ENCODE measurements at places on chromosomes 7 and 10.

GRCh38 chr7:155660758-155661093 lies 16.3 kb downstream of the RBM33 start:
- DNase-seq, result no peak

DNA sequence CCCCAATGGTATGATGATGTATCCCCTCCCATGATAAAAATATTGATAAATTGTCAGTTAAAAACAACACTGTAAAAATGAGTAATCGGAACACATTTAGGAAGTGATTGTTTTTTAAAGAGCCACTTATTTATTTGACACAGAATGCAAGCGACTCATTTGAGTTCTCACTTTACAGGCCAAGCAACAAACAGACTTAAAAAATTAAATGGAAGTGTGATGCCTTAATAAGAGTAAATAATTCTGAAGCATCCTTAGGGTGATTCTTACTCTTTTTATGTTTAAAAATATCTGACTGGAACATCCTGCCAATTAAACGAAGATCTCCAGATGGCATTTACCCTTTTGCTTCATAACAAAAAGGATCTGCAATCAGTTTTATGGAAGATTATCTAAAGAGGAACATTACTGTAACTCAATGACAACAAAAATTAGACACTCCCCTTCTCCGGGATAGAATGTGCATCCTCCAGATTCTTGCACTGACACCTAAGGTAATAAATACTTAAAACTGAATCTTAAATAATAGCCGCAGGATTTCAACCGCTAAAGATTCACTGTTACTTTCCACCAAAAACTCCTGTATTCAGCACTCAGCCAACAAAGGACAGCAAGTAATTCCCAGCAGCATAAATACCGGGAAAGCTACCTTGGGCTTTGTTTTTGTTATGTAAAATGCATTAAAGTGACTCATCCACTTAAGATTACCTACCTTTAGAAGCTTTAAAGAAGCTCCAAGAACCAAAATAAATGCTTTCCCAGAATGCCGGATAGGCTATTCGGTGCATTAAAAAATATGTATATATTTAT lies 1.7 kb downstream of the CACNA2D1 start:
- DNase-seq, result no peak

GRCh38 chr10:91296471-91296870 lies 76.0 kb downstream of the PCGF5 start:
- no peak for DNase-seq

- DNase-seq, result no peak
Observed at GRCh38 chr7:80357530-80357929, 154.3 kb downstream of the GNAT3 start.

DNA sequence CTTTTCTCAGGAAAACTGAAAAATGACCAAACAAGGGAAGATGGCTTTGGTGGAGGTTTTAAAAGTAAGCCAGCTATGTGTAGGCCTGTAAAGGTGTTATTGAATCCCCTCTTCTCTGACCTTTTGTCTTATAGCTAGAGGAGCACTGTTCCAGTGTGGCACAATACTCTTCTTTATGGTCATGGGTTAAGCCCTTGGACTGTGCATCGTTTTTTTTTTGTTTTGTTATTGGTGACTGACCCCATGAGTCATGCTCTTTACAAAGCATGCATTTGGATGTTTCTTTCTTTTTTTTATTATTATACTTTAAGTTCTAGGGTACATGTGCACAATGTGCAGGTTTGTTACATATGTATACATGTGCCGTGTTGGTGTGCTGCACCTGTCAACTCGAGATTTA lies 19.6 kb upstream of the FAM25A start:
- DNase-seq, result no peak

- no peak for DNase-seq
Observed at GRCh38 chr7:114678116-114678515, 243.8 kb upstream of the MDFIC start.

GRCh38 chr10:48536156-48536500 lies 68.7 kb downstream of the ARHGAP22 start:
- no peak for DNase-seq

DNA sequence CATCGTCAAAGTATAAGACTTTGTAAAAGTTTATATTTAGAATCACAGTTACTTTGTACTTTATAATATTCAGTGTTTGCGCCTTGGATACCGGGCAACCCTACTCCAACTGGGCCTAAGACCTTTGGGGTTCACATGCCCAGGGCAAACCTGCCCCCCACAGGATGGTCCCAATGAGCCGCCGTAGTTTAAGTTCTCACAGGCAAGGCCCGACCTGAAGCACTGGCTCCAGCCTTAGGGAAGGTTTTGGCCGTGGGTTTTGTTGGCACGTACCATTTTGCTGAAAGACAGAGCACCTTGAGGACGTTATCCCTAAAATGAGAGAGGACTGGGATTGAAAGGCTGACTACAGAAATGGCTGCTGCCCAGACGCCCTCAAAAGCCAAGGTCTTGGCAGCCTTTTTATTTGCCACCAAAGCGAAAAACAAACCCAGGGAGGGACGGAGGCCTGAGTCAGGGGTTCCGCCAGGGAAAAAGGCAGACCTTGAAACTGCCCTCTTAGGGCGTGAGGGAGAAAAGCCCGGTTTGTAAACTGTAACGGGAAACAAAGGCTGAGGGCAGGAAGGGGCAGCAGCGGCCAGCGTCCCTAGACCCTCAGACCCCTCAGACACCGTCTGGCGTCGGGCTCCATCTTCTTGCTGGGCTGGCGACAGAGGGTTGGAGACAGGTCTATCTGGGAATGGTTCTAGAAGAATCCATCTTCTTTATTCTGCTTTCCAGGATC lies at the start of gene CCDC172:
TSS of gene CCDC172 (plus strand) at position 222 of the 724 bp plus-strand sequence. CDS start 564 bp downstream, outside the sequence.
- no peak for DNase-seq

DNA sequence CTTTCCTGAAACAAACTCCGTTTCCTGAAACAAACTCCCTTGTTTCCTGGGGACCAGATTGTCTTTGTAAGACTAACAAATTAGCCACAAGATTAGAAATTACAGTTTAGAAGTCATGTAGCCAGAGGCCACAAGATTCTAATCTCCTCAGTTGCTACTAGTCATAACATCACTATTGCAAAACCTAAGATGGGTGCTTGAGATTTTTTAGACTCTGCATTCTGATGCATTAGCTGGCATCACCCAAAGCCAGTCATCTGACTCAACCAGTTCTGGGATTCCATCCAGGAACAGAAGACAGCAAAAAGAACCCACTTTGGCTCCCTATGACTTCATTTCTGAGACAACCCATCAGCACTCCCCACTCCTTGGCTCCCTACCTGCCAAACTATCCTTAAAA lies 367.9 kb upstream of the MBL2 start:
- no peak for DNase-seq

- peak; percentile 55 for DNase-seq
Observed at GRCh38 chr10:92689663-92690210, at the start of gene HHEX. Gene HHEX, plus strand, starts transcription at chr10:92689955. Its CDS starts 32 bp downstream, at chr10:92689987.

DNA sequence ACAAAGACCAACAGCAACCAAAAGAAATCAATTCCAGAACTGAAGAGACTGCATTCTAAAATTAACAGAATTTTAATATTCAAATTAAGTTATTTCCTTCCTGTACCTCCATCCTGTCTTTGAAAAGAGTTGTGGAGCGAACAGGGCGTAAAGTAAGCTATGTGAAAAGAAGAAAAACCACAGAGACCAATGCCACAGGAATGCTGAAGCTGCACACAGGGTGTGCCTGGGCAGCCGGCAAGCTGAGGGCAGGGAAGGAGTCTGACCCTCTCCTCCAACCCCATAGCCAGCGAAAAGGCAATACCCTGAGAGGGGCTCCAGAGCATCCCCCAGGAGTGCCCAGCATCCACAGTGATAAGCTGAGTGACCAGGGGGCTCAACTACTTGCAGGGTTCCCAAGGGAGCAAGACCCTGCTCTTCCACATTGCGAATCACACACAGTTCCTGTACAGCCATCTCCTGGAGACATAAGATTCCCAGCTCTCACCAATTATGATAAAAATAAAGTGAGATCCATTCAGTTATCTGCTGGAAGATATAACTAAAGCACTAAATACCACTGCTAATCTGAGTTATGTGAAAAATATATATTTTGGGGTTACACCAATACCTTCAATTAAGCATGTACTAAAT lies 93.8 kb downstream of the PARD3 start:
- DNase-seq, result no peak

GRCh38 chr7:13898957-13899670 lies 90.4 kb downstream of the ETV1 start:
- DNase-seq, result no peak

DNA sequence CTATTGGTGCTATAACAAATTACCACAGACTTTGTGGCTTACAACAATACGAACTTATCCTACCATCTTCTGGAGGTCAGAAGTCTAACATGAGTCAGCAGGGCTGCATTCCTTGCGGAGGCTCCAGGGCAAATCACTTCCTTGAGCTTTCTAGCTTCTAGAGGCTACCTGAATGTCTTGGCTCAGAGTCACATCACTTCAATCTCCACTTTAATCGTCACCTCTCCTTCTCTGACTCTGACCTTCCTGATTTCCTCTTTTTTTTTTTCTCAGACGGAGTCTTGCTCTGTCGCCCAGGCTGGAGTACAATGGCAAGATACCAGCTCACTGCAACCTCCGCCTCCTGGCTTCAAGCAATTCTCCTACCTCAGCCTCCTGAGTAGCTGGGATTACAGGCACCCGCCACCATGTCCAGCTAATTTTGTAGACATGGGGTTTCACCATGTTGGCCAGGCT lies 44.6 kb upstream of the ANAPC16 start:
- no peak for DNase-seq

- DNase-seq, result no peak
Observed at GRCh38 chr10:79433324-79434222, 11.9 kb downstream of the ZCCHC24 start.

GRCh38 chr7:144827621-144828020 lies 8.2 kb downstream of the TPK1 start:
- no peak for DNase-seq

DNA sequence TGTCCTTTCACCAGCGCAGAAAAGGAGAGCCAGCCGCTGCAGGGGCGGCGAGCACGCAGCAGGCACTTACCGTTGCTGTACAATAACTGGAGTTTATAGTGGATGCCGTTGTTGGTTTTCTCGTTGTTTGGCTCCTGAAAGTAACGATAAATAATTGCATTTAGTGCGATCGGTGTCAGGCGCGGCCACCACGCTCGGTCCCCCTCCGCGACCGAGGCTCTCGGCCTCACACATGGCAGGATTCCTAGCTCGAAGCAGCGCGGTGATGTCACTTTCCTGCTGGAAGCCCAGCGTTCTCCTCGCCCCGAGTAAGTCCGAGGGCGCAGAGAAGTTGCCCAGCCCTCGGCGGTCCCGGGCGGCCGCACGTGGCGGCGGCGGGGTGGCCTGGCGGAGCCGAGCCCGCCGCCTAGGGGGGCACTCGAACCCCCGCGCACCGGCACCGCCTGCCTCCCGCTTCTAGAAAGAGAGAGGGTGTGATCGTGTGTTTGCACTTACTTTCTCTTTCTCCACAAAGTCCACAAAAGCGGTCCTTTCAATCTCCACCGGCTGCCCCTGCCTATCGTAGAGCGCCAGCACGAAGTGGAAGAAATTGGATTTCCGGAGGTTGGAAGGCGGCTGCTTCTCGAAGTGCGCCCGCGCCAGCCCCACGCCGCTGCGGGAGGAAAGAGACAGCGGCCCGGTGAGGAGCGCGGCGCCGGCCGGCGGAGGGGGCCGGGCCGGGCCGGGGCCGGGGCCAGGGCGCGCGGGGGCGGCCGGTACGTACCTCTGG lies 1.0 kb downstream of the EBF3 start:
- no peak for DNase-seq

- no peak for DNase-seq
Observed at GRCh38 chr7:105839266-105839665, 37.1 kb downstream of the ATXN7L1 start.

DNA sequence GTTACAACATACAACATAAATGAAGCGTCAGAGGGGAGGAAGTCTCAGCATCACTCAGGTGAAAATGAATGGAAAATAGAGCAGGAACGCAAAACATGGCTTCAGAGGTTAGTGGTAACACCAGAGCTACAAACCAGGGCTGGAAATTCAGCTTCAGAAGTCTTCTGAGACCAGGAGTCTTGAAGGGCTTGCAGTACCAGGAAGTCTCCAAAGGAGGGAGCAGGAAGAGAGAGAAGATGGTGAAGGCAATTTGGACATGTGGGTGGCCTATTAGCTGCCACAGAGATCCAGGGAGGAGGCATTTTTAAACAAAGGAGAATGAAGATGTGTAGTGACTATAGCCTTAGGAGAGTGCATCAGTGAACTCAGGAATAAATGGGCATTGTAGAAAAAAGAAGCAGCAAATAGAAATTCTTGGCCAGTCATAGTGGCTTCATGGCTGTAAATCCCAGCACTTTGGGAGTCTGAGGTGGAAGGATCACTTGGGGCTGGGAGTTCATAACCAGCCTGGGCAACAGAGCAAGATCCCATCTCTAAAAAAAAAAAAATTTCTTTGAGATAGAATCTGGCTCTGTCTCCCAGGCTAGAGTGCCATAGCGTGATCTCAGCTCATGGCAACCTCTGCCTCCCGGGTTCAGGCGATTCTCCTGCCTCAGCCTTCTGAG lies 9.3 kb upstream of the TET1 start:
- DNase-seq, result peak; percentile 43

DNA sequence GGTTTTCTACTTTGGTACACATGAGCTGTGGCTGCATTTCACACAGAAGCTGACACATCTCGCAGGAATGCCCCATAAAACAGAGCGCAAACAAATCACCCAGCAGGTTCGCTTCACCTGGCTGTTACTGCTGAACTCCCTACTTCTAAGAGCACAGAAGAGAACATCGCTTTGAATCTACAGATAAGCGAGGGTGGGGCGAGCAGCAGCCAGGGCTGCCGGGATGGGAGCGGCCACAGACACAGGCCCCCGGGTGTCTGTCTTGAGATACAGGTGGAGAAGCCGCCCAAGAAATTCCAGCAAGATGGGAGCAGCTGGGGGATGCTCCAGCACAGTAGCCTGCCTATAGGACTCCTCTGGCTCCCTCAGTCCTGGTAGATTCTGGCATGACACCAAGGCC lies 27.4 kb downstream of the OGDHL start:
- DNase-seq, result no peak

DNA sequence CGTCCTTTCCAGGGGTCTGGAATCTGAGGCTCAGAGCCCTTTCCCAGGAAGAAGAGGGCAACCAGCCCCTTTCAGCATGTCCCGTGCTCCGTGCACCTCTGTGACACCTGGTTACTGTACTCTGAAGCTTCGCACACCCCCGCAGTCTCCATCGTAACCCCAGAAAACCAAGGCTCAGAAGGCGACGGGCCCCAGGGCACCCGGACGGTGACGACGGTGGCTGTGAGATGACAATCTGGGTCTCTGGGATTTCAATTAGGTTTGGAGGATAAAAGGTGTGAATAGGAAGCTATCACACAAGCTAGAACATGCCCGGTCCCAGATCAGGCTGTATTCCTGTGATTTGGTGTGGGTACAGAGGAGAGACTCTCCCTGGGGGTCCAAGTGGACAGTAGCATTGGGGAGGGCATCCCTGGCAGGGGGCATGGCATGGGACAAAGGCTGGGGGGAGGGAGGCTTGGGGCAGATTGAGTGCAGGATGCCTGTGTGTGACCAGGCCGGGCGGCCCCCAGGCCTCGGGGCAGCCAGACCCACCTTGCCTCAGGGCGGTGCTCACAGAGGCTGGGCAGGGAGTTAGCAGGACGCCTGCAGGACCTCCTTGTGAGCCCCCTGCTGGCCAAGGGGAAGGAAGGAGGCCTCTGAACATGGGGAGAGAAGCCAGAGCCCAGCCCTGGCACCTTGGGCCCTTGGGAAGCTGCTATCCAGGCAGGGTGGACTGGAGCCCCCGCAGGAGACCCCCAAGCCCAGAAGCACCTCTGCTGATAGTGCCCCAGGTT lies 23.4 kb upstream of the PSMG3 start:
- DNase-seq, result no peak

Data from GM12892 (cell line).